ENCODE measurements at places on chromosomes 7 and 10.

GRCh38 chr7:157825325-157825724 lies 488.5 kb downstream of the DNAJB6 start:
- DNase-seq, result no peak

- no peak for DNase-seq
These were observed 130.1 kb downstream of the TNS3 start for GRCh38 chr7:47451851-47452205.

DNA sequence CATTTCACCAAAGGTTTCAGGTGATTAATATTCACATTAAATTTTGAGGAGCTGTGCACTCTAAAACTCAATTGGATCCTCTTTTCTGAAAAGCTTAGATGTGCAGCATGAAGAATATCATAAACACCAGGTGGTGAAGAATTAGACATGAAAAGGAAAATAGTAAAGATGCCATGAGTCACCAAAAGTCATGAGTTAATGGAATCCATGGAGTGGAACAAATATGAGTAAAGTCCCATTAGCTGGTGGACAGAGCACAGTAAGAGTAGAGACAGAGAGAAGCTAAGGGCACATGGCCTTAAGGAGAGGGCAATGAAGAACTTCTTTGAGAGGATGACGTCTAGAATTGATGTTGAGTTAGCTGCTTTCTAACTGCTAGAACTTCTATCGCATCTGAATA lies 271.6 kb downstream of the CSTF2T start:
- no peak for DNase-seq

GRCh38 chr7:73828107-73828803 lies 2.5 kb upstream of the CLDN4 start:
- peak; percentile 95 for DNase-seq

DNA sequence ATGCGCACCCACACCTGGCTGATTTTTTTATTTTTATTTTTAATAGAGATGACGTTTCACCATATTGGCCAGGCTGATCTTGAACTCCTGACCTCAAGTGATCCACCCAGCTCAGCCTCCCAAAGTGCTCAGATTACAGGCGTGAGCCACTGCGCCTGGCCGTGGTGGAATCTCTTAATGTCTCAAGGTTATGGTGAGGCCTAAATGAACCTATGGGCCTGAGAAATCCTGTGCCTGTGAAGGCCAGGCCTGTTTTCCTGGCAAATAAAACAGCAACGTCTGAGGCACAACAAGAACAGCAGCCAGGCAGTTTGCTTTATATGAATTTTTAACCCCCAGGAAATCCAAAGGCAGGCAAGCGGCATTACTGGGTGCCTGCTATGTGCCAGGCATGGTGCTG lies 297.5 kb upstream of the ZMIZ1 start:
- no peak for DNase-seq

DNA sequence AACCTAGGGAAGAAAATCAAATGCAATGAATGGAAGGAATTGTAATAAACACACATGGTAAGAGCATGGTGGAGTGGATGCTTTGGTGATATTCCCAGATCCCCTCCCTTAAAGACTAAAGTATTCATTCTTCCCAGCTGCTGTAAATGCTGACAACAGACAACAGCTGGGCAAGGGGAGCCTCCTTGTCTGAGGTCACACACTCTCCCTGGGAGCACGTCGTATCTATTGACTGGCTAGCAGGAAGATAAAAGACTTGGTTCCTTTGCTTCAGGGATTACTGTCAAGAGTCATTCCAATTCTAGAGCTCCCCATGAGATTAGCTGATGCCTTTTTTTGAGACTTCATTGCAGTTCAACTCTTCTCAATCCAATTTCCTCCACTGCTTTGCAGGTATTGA lies 443.5 kb upstream of the ETV1 start:
- DNase-seq, result no peak

DNA sequence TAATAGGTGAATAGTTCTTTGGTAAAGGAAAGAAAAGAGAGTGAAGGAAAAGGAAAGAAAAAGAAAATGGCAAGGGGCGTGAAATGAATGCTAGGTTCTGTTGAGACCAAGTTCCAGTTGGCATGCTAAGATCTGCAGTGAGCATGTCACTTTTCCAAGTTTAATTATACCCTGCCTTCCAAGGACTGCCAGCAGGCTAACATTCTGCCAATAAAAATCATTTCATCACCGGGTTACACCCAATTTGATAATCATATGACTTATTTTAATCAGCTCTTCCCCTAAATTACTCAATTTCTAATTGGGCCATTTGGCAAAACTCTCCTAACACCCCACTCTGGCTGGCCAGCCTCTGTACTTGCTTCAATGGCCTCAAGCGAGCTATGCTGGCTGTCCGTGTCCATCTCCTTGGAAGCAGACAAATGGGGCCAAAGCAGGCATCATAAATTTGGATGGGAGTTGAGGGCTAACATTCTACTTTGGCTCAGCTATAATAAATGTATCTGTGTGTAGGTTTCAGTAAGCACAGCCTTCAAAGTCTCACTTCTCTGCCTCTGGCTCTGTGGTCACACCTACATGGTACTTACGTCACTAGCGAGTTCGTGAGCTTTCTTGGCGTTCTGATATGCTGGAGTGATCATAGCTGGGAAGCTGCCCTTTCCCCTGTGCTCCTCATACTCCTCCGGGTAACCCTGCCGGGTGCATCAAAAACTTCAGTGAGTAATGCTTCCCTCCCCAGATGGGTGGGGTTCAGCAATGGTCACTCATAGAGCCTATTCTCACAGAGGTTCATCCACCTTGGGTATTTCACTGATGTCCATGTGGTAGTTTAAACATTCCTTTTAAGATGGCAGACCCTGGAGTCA lies 17.3 kb downstream of the NRAP start:
- no peak for DNase-seq

DNA sequence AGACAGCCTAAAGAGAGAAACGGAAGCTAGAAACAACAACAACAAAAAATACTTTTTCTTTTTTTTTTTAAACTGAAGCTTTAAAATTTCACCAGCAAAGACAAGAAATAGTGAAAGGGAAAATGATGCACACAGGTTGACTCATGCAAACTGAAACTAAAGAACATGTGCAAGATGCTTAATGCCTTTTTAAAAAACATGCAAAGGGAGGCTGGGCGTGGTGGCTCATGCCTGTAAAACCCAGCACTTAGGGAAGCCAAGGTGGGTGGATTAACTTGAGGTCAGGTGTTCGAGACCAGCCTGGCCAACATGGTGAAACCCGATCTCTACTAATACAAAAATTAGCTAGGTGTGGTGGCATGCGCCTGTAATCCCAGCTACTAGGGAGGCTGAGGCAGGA lies 15.1 kb upstream of the CUBN start:
- no peak for DNase-seq

DNA sequence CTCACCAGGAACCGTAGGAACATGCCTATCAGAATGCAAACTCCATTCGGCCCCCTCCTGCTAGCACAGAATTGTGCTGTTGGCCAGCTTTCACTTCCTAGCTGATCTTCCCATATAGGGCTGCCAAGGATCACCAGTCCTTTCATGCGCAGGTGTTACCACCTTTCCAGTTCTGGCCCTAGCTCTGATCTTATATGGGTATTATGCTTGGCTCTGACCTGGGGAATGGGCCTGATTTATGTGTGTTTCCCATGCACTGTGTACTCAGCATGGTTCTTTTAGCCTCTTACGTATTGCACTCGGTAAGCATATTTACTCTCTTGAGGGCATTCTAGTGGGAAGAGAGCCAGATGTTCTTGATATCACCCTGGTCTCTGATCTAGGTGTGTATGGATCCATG lies 11.1 kb downstream of the SLC35G1 start:
- no peak for DNase-seq

GRCh38 chr10:79445977-79446757 lies 743 bp upstream of the ZCCHC24 start:
- DNase-seq, result no peak

DNA sequence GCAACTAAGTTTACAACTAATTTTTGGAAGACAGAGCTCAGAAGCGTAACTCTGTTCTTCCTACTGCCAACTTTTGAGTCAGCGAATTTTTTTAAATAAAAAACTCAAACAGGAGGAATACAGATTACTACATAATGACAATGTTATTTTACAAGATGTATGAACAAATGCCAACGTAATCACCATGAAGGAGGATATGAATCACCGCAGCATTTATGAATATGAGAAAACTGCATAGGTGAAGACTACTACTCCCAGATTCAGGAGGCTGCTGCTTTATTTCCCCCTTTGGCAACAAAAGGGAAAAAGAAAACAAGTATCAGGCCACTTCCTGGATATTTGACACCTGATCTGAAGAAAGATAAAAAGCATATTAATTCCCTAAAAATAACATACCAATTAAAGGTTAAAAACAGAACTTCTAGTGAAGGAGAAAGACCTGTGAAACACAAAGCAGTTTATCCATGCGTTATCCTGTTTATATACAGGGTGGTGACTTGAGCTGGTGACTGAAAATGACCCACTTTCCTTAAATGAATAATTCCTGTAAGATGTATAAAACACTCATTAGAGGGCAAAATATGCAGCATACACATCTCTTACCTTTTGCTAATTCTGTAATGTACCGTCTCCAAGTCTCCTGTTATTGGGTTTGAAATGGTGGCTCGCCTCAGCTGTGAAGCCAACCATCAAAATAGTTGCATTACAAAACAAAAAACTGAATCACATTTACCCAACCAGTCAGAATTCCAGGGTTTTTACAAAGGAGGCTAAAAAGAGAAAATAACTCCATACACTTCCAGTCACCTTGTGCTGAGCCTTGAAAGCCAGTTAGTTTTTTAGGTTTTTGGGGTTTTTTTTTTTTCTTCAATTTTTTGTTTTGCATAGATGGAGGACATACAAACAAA lies 52.0 kb downstream of the P4HA1 start:
- DNase-seq, result no peak

GRCh38 chr7:38465956-38466355 lies 165.2 kb downstream of the AMPH start:
- DNase-seq, result no peak

GRCh38 chr7:158113321-158114025 lies 474.1 kb downstream of the PTPRN2 start:
- no peak for DNase-seq

GRCh38 chr10:58358314-58358933 lies 23.6 kb downstream of the UBE2D1 start:
- no peak for DNase-seq

- no peak for DNase-seq
These were observed 6.7 kb downstream of the SKAP2 start for GRCh38 chr7:26857506-26858240.

GRCh38 chr7:123727071-123727837 lies 21.5 kb downstream of the WASL start:
- no peak for DNase-seq

- DNase-seq, result no peak
These were observed 740.5 kb downstream of the REEP3 start for GRCh38 chr10:64261676-64262075.

DNA sequence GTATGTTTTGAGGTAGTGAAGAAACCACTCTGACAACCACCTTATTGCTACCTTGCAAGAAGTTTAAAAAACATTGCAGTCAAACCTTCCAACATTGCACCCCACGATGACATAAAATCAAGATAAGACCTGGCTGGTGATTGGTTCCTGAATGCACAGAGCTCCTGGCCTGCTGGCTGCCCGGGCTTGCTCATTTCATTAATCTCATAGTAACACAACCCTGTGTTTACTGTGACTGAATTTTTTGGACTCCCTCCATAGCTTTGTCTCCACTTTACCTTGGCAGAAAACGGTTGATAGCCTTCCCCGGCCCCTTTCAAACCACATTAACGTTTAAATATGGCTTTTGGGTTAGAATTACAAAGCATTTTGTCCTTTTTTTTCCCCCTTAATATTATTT lies 27.5 kb downstream of the VWA2 start:
- no peak for DNase-seq

DNA sequence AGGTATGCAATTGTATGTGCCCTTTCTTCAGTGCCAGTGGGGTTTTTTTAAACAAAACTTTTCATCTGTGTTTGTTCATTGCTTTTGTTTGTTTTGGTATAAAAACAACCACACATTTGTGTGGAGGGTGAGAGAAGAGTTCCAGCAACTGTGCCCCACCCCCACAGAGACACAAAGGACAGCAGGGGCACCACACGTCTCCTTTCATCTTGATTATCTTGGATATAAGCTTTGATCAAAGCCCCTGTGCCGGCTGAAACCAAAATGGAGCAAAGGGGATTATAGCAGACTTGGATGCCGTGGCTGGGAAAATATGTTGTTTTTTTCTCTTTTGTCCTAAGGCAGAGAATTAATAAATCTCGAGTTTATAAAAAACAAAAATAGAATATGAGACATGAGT lies 111.8 kb upstream of the RSU1 start:
- DNase-seq, result no peak

- DNase-seq, result no peak
These were observed 26.6 kb downstream of the CPEB3 start for GRCh38 chr10:92264249-92264648.

DNA sequence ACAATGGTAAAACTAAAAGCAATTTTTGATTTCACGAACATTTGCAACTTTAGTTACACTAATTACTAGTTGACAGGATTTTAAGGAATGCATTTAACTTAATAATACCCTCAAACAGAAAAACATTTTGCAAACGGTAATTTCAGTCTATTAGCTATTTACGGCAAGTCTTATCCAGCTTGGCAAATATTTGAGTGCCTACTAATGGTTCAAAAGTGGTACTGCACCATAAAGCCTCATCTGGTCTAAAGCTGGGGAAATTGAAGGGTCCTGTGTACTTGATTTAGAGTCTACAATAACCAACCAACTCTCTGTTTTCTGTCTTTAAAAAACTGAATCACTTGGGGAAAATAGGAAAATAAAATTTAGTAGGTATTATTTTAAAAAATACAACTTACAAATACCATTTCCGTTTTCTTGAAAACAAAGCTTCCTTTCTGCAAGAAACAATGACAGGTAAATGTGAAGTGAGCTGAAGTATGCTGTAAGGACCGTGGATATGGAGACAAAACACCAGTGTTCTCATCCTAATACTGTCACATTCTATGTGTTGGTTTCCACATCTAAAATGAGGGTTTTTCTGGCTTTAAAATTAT lies 142.3 kb downstream of the VPS50 start:
- no peak for DNase-seq

DNA sequence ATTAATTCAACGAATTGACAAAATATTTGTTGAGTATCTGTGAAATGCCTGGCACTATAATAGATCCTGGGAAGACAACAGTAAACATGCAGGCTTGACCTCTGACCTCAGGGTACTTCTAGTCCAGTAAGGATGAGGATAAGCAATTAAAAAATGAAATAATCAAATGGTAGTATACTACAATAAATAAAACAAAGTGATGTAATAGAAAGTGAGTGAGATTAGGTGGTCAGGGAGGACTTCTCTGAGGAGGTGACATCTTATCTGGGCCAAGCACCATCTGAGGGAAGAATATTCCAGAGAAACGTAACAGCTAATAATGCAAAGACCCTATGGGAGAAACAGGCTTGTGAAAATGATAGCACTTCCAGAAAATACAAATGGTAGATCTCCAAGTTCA lies 50.1 kb upstream of the RHOBTB1 start:
- no peak for DNase-seq

Data from Caco-2 (cell line).